ENCODE measurements at places on chromosomes 1 and 21.
A peak's percentile ranks its signal among the peaks of the same experiment; 100 is the strongest.

GRCh38 chr1:196660272-196660671, 8.4 kb downstream of the CFH start:
- no peak for DNase-seq

- no peak for DNase-seq
Observed at GRCh38 chr1:27726173-27727044, 648 bp downstream of the FAM76A start.

DNA sequence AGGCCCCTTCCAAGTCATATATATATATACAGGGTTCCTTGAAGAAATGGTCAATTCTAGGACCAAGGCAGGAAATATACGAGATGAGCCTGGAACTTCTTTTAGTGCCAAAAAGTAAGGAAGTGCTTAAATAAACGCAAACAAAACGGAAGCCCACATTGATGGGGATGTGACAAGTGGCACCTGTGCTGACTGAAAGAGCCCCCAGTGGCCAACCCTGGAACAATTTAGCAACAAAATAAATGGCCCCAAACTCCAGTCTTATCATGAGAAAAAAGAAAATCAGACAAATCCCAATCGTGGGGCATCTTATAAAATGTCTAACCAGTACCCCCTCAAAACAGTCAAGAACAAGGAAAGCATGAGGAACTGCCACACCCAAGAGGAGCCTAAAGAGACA, 17.7 kb downstream of the PLA2G5 start:
- DNase-seq = no peak

DNA sequence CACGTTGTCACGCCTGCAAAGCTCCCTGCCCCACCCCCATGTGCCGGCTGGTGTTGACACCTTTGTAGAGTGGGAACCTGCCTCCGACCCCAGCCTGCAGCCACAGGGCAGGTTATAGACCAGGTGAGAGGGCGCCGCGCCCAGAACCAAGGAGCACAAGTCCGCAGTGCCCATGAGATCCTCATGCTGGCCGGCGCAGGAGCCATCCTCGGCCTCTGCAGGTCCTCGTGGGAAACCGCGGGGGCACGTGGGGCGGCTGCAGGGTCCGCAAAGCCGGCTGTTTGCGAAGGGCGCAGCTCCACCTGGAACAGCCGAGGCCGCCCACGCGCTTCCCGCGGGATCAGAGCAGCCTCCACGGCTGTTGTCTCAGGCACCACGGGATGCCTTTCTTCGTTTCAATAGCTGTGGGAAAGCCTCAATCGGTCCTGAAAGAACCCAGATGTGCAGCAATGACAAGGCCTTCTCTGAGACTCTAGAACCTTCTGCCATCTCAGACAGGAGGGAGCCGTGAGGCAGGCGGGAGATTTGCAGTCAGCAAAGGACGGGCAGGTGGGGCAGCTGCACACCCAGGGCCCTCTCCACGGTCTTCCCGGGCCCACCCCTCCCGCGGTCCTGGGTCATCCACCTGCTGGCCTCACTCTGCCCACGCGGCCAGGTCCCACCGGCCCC, 29.9 kb downstream of the POFUT2 start:
- no peak for DNase-seq

DNA sequence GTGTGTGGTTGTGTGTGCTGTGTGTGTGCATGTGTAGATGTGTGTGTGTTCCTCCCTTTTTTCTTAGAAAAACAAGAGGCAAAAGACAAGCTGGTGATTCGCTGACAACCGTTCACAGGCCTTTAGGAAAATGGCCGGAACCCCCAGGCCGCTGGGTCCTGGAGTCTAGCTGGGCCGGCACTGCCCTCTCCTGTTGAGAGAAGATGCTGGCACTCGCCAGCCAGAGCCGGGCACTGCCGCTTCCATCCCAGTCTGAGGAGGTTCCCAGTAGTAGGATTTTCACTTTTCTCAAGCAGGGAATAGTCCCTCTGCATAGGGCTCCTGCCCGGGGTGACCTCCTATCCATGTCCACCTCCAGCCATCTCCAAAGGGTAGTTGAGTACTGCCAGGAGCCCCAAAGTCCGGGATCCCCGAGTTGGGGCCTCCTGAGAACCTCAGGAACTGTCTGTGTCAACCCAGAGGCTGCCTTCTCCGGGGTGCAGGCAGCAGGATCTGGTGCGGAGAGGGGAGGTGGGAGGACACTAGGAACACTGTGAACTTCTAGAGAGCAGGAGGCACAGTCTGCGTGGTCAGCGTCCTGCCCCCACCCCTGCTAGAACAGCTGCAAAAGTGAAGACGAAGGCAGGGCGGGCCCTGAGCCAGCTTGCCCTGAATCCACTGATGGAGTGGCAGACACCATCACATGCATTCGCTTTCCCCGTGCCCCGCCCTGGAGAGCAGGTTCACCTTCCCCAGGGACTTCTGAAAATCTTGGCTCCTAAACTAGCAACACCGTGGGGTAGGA, 44.1 kb upstream of the ARHGEF16 start:
- peak; percentile 32 for DNase-seq

- DNase-seq = no peak
Observed at GRCh38 chr1:41895552-41895951, 23.2 kb downstream of the HIVEP3 start.

GRCh38 chr1:219573158-219573557, 39.7 kb downstream of the ZC3H11B start:
- no peak for DNase-seq

DNA sequence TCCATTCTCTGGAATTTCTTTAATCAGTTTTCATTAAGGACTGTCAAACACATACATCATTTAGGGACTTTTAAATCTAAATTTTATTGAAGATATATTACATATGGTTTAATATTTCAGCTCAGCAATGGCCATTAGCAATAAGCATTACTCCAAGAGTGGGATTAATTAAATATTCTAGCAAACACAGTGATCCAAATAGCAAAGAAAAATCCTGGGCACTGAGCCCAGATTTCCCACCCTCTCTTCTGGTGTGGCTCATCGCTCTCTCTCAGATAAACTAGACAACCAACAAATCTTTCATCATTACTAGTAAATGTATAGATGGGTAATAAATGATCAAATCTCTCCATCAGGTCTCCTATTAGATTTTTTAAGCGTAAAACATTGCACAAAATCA, 53.5 kb upstream of the FOXD3 start:
- DNase-seq = no peak

GRCh38 chr1:119276558-119276957, 92.0 kb upstream of the HAO2 start:
- DNase-seq = no peak

DNA sequence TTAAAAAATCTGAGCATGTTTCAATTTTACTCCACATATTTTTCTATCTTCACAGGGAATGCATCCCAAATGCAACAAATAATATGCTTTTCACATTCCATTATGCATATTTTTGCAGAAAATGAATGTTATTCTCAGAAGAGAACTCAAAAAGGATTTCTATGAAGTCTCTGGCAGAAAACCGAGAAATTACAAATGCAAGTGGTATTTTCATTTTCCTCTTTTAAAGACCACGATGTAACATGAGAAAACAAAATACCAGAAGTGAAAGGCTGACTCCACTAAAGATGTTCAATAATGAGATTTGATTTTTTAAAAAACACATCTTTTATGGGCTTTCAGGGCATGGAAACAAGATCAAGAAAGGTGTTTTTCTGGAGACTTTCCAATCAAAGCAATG, 5.0 kb upstream of the PDC start:
- no peak for DNase-seq

DNA sequence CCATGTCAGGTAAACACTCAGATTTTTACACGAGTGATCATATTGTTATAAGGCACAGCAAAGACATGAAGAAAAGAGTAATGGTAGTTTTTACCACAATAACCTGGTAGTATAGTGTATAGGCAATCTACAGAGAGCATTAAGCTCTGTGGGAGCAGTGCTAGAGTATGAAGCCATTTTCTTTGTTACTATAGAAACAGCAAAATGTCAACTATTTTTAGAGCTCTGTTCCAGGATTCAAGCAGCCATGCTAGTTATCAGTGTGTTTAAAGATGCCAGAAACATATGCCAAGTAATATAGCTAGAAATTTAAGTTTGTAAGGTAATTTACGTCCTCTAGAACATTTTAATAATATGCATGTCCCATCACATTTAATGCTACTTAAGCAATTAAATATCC, 77.6 kb upstream of the RGS18 start:
- no peak for DNase-seq

GRCh38 chr1:50976111-50976889, 6.3 kb downstream of the CDKN2C start:
- DNase-seq = no peak

DNA sequence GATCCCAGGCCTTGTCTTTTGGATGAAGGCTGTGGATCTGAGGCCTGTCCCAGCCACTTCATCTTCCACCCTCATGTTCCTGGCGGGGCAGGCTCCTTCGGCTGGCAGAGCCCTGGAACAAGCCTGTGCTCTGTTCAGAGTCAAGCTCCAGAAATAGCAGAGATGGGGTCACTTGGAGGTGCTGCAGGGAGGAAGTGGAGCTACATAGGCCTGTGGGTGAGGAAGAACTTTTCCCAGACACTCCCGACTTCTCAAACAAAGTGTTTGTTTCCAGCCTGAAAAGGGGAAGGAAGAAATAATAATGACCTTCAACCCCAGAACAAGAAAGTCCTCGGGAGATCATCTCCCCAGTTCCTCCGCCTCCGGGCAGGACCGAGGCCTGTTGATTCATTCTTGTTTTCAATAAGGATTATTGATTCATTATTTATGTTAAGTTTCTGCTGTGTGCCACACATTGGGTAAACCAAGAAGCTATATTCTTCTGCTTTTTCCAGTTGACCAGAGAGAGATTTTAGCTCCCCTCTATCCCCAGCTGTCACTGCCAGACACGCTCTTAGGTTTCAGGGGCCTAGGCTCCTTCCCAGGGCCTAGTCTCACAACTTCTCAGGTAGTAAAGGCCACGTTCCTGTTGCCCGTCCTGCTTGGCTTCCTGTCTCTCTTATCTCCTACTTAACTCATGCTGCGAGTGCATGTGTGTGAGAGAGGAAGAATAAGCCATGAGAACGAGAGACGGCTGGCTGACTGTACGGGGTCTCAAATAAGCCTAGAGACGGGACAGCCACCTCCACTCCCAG, 16.9 kb downstream of the IKBKE start:
- no peak for DNase-seq

DNA sequence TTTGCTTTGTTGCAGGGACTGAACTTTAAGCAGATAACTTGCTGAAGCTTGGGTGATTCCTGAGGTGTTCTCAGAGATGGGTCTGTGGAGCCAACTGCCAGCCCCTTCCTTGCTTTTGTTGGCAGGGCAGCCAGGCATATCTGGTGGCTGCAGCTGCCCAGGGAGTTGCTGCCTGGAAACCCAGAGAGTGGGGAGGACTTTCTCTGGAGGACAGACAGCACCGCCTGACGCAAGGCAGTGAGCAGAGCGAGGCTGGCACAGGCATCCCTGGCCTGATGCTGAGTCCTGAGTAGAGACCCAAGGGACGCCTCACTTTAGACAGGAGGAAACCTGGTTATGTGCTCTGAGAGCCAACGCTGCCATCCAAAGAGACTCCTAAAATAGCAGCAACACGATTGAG, 9.8 kb upstream of the OLFML2B start:
- no peak for DNase-seq

GRCh38 chr1:67812226-67812625, 21.0 kb downstream of the GNG12 start:
- no peak for DNase-seq

GRCh38 chr1:240312872-240313271, 221.2 kb downstream of the FMN2 start:
- DNase-seq = peak; percentile 88

DNA sequence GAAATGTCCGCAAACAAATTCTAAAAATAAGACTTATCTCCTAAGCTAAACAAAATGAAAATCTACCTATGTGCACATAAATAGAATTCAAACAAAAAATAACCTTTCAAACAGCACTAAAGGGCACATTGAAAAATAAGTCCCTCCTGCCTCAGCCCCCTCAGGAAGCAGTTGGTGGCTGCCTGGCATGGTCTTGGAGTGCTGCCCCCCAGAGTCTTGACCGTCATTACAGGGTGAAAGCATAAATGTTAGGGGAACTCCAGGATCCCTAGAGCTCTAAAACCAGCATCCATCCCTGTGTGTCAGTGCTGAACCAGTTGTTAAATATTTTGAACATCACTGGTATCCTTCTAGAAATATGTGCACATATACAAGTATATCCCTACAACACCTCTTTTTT, 6.5 kb upstream of the NPL start:
- DNase-seq = no peak

DNA sequence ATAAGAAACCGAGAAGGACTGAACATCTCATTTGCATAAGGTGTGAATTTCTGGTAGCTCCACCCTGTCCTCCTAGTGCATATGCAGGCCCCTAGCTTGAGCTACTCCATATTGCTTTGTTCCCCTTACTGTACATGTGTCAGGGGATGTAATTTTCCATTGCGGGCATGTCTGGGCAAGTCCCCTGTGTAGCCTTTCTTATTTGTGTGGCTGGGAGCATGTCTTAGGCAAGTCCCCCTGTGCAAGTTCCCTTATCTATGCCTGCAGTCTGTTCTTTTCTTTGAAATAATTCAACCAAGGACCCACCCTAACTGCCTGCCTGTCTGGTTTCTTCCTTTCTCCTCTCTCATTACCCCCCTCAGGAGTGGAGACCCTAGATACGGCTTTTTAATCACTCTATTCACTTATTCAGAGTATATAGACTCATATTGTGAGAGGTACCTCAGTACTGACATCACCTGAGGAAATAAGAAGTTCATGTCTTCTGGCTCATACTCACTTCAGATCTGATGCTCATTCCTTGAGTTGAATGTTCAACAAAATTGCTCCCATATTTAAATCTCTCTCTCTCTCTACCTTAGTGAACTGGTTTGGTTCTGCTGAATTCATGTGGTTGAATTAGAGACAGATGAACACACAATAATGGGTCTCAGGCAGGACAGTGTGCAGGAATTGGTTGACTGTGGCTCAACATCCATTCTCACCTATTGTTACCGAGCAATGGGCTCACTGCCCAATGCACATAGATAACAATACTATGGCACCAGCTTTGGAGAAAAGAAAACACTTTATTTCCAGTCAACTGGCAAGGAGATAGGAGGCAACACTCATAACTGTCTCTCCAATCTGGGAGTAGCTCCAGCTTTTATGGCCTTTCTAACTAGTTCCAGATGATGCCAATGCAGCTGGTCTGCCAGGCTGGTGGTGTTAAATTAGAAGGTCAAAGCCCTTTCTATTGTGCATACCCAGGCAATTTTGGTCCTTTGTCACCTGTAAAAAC, 27.9 kb upstream of the NPL start:
- DNase-seq = no peak

DNA sequence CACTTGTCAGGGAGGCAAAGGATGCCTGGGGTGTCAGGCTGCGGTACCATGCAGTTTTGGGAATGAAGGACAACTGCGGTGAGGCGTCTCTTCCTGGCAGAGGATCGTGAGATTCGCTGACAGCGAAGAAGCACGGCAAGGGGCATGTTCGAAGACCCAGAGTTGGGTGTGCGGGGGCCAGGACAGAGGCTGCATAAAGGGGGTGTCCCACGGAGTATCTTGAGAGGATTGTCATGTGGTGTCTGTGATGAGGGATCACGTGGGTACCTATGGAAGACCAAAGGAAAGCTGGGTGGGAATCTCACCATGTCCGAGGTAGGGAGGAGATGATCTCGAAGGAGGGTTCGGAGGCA, 372 bp downstream of the SLC25A44 start:
- DNase-seq = no peak
